ENCODE measurements at places on chromosomes 11 and 22.

DNA sequence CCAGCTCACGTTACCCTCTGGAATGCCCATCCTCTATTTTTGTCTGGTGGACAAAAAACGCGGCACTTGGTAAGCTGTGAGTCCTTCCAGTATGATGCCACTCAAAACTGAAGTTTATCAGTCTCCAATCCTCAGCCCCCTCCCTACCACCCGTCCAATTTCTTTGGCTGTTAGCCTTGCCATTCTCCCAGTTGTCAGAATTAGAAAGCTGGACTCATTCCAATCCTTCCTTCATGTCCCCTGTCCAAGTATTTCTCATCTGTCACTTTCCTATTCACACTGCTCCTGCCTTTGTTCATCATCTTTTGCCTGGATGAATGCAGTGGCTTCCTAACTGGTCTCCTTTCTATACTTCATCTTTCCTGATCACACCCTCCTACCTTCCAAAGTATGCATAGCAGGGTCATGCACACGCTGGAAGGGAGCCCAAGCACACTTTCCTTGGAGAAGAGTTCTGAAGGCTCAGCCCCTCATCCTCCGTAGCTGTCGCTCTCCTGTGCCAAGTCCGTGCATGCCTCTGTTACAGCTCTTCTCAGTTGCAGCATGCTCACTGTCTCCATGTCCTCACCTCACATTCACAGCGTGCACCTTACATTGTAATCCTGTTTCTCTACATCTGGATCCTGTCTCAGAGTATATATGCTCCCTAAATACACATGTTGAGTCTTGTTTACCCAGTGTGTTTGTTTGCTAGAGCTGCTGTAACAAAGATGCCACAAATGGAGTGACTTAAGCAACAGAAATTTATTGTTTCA is 19.4 kb downstream of the APLP2 start:
- DNase-seq: no peak

DNA sequence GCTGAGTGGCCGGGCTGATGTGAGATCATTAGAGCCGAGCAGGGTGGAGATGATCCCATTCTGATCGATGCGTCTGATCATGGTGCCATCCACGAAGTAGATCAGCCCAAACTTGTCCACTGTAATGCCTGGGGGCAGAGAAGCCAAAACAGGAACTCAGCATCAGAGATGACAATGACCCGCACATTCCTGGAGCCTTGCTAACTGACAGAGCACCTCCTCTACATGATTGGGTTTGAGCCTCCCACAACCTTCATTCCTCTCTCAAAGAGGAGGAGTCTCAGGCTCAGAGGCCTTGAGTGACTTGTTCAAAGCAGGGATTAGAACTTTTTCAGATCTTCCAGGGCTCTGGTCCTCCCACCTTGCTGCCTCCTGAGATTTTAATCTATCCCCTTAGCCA is 133.7 kb upstream of the NARS2 start:
- DNase-seq: no peak

DNA sequence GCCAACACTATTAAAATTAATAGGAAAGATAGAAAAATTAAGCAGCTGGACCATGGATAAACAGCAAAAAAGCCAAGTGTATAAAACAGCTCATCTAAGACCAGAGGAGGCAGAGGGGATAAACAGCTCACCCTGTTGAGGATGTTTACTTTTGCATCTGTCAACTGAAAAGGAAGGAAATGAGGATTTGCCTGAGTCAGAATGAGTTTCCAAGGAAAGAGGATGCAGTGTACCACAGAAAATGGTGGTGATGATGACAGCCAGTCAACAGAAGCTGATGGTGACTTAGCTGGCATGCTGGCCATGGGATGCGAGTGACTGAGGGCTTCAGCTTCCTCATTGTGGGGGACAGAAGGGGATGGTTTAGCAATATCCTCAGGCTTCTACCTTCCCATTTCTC is 183.5 kb downstream of the KIRREL3 start:
- DNase-seq: no peak

GRCh38 chr11:106321601-106322000 is 244.1 kb downstream of the AASDHPPT start:
- DNase-seq: no peak

GRCh38 chr11:131938351-131938751 is 567.9 kb downstream of the NTM start:
- DNase-seq: no peak

DNA sequence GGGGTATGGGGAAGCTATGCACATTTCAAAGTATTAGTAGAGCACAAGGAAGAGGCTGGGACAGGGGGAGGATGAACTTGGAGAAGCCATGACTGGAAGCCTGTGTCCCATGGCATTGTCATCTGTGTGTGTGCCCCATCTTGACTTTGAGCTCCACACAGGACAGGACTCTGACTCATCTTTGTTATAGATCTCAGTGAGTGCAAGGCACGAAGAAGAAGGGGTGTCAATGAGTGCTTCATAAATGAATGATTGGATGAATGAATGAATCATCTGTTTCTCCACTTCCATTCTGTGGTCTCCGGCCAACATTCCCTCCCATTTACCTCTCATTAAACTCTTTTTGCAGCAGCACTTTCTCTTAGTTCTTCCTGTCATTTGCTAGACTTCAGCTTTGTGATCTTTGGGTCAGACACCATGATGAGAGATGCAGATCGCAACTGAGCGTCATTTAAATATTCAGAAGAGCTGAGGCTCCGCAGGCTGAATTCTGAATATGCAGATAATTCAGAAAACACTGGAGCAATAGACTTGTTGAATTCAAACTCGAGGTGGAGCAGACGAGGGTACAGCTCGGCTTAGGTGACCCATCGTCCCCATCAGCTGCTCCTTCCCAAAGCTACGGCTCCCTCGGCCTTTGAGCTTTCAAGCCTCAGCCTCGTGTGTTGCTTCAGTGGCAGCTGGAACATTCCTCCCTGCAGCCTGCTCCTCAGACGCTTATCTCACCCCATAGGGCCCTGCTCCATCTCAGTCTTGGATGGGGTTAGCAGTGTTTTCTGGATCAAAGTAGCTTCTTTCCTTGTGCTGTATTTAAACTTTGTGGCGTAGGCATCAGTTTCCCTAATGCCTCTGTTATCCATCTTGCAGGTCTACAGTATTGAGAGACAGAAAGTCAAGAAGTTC is 30.8 kb downstream of the APOL3 start:
- DNase-seq: no peak

GRCh38 chr11:2377511-2378443 is 667 bp downstream of the CD81 start:
- peak; percentile 80 for DNase-seq

DNA sequence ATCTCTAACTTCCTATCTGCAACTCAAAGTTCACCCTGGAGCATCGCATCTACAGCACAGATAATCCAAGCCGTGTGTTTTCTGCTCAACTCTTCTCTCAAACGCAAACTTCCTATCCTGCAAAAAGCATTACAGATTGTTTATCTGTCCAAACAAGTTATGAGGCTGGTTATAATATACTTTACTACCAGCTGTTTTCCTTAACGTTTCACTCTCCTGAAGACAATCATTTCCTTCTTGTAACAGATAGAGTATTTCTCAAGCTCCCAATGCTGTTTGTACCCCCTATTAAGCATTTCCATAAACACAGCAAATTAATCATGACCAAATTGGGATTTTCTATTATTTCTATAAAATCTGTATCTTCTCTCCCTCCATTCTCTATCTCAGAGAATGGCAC is 84.7 kb downstream of the SBF2 start:
- DNase-seq: no peak

DNA sequence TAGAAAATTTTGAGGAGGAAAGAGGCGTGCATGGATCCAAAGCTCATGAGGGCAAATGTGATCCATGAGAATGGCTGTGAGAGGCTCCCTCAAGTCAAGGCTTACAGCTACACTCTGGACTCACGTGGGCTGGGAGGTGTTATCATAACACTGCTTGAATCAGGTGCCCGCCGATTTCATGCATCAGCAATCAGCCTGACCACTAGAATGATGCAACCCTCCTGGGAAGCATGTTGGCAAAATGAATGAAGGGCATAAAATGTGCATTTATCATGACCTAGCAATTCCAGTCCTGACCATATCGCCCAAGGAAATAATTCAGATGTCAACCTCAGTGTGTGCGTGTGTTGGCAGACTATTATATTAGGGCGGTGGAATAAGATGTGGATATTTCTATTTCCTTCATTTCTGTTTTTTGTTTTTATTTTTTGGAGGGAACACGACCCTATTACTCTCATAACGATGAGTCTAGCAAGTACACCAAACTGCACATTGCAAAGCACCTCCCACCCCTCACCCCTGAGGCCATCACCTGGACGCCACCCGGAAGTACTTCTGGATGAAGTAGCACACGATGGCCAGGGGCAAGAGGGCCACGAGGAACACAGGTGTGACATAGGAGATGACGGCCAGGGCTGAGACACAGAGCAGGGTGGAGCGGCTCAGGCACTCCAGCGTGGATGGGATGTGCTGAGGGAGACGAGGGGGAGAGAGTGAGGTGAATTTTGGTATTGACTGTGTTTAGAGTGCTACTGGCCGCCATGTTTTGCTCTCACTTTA is 15.7 kb upstream of the KCNJ11 start:
- no peak for DNase-seq

GRCh38 chr22:27775758-27776649 is 25.6 kb downstream of the MN1 start:
- DNase-seq: no peak

- no peak for DNase-seq
Observed at GRCh38 chr11:69560141-69560790, 78.8 kb downstream of the LINC01488 start.

- DNase-seq: no peak
Observed at GRCh38 chr11:10937385-10937771, 79.5 kb upstream of the ZBED5 start.

All from activated CD4-positive, alpha-beta T cell treated with anti-CD3 and anti-CD28 coated beads for 36 hours (primary cell).